Activated T-helper 2 cell treated with anti-CD3 and anti-CD28 coated beads, Interferon-gamma antibody, Interleukin-2, Interleukin-4, amounts not matched to agents 10 μg/mL and 5 μg/mL and 100 μg/mL, durations not matched to agents 14 hours and 24 hours and 36 hours (primary cell): ENCODE measurements at places on chromosomes 16 and 17. TPM values are rescaled to one million over a fixed set of nuclear protein-coding genes. Genes with fewer than 3 reads are reported as not detected.

DNA sequence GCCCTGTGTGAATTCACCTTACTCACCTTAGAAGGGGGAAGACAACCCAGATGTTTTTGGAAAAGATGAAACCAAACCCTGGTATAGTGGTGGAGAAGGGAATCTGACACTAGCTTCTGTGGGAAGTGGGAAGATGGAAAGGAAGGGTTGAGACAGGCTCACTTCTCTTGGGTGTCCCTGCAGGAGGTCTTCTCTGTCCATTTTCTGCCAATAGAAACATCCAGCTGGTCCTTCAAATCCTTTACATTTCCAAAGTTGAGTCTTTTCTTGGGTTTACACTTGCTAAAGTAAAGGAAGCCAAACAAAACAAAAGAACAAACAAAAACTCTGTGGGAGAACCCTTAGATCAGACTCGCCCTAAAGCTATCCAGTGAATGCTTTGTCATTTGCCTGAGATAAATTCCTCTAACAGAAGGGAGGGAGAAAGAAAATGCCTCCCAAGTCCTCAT is 10.2 kb downstream of the HOXB1 start:
- peaks cover 61% of the 10 kb centered on the region for H3K27me3 ChIP-seq
- peaks cover 6% of the 10 kb centered on the region for H3K4me1 ChIP-seq
- H3K4me3 ChIP-seq = no peak overlapping the region

- H3K27ac ChIP-seq = no peak overlapping the region
- no peaks in the 10 kb centered on the region for H3K27me3 ChIP-seq
- H3K36me3 ChIP-seq = no peaks in the 10 kb centered on the region
- no peaks in the 10 kb centered on the region for H3K4me1 ChIP-seq
- no peak overlapping the region for H3K4me3 ChIP-seq
Measured at GRCh38 chr17:52298881-52299280, 140.4 kb upstream of the CA10 start.

DNA sequence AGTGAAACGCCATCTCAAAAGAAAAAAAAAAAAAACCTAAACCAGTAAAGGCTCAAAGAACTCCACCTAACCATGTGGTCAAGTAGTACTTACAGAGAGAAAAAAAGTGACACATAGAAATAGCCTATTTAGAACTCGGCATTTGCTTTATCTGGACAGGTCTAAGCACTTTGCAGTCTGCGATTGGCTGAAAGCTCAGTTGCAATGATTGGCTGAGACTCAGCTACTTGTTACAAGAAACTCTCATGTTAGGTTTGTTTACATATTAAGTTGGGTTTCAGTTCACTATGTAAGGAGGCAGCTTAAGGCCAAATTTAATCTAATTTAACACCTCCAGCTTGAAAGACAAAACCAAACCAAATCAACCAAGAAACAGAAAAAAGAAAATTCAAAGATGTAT is 19.1 kb downstream of the ABCC3 start:
- H3K27me3 ChIP-seq = peaks cover 9% of the 10 kb centered on the region
- no peak for DNase-seq
- H3K4me1 ChIP-seq = no peaks in the 10 kb centered on the region
- H3K4me3 ChIP-seq = no peak overlapping the region

- H3K27ac ChIP-seq = peak overlapping the region; percentile 22
- H3K4me3 ChIP-seq = no peak overlapping the region
- peaks cover 6% of the 10 kb centered on the region for H3K36me3 ChIP-seq
- H3K27me3 ChIP-seq = no peaks in the 10 kb centered on the region
- peaks cover 58% of the 10 kb centered on the region for H3K4me1 ChIP-seq
Measured at GRCh38 chr16:11201498-11202259, 54.3 kb downstream of the SOCS1 start.

DNA sequence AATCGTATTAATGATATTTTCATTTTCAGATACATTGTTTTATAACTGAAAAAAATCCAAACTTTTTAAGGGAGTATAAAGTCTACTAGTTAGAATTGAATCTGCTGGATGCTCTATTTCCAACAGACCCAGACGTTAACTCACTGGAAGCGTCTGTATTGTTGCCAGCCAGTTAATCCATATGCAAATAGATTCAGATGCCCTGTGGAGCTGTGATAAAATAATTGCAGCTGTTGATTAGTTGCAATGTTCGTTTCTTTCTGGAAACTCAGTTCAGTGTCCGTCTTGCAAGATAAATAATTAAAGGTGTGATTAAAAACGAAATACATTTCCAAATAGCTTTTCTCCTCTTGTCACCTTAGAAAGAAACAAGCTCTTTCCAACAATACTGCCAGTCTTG is 5.1 kb upstream of the GNA13 start:
- no peak overlapping the region for H3K4me3 ChIP-seq
- H3K4me1 ChIP-seq = peaks cover 15% of the 10 kb centered on the region
- DNase-seq = no peak
- H3K36me3 ChIP-seq = no peaks in the 10 kb centered on the region
- H3K27me3 ChIP-seq = peaks cover 2% of the 10 kb centered on the region
- H3K27ac ChIP-seq = no peak overlapping the region

Gene SLC35G6
- not detected in 2 replicates for total RNA-seq

Gene CEP295NL
- total RNA-seq = not detected in 2 replicates
